Stimulated activated naive B cell treated with anti-CD40 and anti-IgM and Interleukin-4, amounts not matched to agents 10 μg/mL and 1 μg/mL and 100 μg/mL, for 72 hours (primary cell): ENCODE measurements at places on chromosomes 7 and 10.
A peak's percentile ranks its signal among the peaks of the same experiment; 100 is the strongest.

DNA sequence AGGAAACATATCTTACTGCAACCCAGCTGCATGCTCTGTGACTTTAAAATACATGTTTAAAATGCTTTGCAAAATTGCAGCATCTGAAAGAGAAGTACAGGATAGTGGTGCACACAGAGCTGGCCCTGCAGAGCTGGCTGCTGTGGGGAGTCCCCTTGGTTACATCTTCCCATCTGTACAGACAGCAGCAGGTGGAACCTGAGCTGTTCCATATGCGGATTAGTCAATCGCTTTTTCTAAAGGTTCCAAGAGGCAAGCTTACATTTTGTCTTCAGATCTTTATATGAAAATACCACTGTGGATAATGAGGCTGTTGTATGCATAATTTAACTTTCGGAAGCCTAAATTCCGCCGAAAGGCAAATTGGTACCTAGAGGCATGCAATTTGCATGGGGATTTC lies 444.1 kb downstream of the NRG3 start:
- DNase-seq, result no peak

DNA sequence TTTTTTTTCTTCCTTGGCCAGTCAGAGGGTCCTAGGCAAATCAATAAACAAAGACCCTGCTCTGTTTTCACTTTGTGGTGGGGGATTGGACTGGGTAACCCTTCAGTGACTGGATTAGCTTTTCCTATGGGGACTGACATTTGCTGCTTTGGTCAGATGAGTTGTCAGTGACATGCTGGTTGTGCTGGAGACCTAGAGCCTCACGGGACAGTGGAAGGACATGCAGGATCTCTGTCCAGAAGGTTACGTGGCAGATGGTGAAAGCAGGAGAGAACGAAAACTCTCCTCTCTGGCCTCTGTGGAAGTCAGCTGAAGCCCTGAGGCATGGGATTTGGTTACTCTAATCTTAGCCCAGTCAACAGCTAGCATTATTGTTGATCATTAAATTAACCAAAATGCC lies 90.0 kb upstream of the BMPER start:
- DNase-seq, result no peak

GRCh38 chr10:1372212-1372611 lies 316.0 kb downstream of the WDR37 start:
- DNase-seq, result no peak

GRCh38 chr10:77902159-77902558 lies 24.4 kb downstream of the DLG5 start:
- DNase-seq, result no peak

GRCh38 chr7:1497293-1497927 lies 6.8 kb downstream of the INTS1 start:
- no peak for DNase-seq

DNA sequence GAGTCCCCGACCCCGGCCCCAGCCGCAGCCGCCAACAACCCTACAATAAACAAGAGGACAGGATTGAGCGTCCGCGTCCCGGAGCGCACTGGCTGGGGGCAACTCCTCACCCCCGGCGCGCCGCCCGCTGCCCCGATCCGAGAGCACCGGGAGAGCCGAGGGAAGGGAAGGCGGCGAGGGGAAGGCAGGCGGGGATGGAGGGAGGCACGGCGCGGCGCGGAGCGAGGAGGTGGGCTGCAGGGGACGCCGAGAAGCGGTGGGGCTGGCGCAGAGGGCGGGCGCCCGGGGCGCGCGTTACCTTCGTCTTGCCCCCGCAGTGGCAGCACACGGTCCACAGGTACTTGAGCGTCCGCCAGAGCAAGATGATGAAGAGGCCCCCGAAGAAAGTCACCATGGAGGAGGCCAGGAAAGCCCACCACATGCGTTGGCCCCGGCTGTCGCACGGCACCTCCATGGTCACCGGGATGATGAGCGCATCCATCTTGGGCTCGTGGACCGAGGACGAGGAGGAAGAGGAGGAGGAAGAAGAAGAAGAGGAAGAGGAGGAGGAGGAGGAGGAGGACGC lies 559 bp downstream of the KCNMA1 start:
- no peak for DNase-seq

DNA sequence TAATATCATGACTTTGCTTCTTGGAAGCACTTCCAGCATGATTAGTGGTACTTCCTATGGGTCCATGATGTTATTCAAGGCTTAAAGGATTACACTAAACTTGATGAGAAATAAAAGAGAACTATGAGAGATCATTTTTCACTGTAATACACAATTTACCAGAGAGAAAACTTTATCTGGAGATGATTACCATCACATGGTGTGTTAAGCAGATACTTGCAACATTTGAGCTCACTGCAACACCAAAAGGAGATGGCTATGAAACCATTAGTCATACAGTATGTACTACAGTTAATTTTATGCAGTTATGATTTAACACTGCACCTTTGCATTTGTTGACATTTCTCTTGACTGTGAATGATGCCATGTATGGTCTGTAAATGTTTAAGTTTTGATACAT lies 311.3 kb upstream of the AOAH start:
- DNase-seq, result no peak

- DNase-seq, result no peak
These were observed 1.5 kb upstream of the CALHM3 start for GRCh38 chr10:103480521-103480920.

- DNase-seq, result no peak
These were observed 66.0 kb upstream of the SHH start for GRCh38 chr7:155878250-155878649.

- DNase-seq, result peak; percentile 32
These were observed 567 bp downstream of the GTF2IRD1 start for GRCh38 chr7:74454021-74454924.

DNA sequence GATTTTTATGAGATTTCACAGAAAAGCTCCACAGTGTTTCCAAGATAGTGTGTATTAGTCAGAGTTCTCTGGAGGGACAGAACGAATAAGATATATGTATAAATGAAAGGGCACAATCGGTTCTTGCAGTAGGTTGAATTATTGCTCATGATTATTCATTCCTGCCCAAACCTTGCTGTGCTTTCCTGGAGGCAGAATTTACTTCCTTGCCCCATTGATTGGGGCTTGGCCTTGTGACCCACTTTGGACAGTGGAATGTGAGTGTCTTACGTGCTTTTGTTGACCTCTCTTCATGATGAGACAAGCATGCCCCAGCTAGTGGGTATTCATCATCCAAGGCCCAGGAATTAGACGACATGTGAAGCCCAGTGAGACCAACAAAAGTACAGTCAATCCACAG lies 53.0 kb upstream of the ABCB5 start:
- no peak for DNase-seq

- no peak for DNase-seq
These were observed 50.6 kb upstream of the UBE3C start for GRCh38 chr7:157088136-157088535.

GRCh38 chr10:103077020-103077419 lies 116.1 kb downstream of the NT5C2 start:
- DNase-seq, result no peak

GRCh38 chr10:131043039-131043691 lies 268.4 kb downstream of the TCERG1L start:
- no peak for DNase-seq

- no peak for DNase-seq
These were observed 150.1 kb upstream of the BMPER start for GRCh38 chr7:33754933-33755928.

DNA sequence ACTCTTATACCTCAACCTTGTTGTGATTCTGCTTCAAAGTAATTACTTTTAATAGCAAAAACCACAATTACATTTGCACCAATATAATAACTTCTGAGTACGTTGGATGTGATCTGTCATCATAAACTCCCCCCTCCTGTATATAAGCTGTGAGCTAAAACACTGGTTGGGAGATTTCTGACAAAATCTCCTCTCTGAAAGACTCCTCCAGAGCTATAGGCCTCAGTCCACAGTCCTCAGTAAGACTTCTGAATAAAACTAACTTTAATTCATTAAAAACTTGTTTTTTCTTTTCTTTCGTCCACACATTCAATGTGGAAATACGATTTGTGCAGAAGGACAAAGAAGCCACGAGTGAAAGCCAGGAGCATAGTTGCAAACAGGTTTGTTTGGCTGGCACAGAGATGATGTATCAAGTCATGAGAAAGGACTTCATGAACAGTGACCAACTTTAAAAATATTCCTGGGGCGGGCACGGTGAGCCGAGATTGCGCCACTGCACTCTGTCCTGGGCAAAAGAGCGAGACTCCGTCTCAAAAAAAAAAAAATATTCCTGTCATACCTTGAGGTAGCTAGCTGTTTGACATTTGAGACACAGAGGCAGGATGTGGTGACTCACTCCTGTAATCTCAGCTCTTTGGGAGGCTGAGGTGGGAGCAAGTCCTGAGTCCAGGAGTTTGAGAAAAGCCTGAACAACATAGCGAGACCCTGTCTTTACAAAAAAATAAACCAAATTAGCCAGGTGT lies 91.1 kb upstream of the ARHGAP21 start:
- no peak for DNase-seq

GRCh38 chr7:41164440-41164839 lies 538.5 kb downstream of the INHBA start:
- DNase-seq, result no peak

- DNase-seq, result no peak
These were observed 18.7 kb downstream of the KRIT1 start for GRCh38 chr7:92226981-92227380.

GRCh38 chr7:51310131-51310583 lies 6.5 kb downstream of the COBL start:
- no peak for DNase-seq

GRCh38 chr7:103594186-103594585 lies 148.2 kb upstream of the SLC26A5 start:
- no peak for DNase-seq

- DNase-seq, result no peak
These were observed 33.3 kb downstream of the ARHGAP19 start for GRCh38 chr10:97259119-97259518.

DNA sequence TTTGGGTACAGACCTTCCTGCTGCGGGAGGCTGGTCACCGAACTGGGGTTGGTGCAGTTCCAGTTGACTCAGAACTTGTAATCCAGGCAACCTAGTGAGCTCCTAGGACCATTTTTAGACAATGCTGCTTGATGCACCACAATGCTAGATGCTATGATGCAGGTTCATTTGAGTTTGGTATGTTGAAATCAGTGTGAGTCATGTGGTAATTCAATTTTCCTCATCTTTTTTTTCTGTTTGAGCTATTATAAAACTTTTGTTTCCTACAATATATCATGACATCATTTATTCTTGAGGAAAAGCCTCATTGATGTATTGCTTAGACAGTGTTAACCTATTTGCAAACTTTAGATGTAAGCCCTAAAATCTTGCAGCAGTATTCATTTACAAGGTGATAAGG lies 40.9 kb upstream of the MTPN start:
- DNase-seq, result no peak

DNA sequence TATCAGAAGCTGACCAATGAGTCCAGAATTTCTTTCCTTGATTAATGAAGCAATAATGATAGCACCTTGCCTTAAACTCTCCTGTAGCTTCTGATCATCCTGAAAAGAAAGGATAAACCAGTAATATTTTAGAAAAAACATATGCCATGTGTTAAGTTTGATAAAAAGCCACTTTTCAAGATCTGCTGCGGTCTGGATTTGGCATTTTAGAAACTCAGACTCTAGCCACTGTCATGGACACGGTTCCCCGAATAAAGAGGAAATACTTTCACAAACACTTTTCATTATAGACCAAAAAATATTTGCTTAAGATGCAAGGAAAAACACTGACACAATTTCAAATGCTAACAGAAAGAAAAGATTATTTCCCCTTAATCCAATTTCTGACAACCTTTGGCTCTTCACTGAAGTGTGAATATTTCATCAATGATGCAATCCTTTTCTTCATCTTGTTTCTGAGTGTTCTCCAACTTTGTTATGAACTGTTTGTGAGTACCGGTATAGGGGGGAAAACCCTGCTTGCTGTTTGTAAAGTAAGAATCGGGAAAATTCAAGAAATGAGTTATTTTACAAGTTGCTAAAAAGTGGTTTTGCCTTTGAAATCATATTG lies 329.5 kb downstream of the CRPPA start:
- no peak for DNase-seq

- no peak for DNase-seq
These were observed 32.9 kb upstream of the PCBD1 start for GRCh38 chr10:70921285-70921684.

DNA sequence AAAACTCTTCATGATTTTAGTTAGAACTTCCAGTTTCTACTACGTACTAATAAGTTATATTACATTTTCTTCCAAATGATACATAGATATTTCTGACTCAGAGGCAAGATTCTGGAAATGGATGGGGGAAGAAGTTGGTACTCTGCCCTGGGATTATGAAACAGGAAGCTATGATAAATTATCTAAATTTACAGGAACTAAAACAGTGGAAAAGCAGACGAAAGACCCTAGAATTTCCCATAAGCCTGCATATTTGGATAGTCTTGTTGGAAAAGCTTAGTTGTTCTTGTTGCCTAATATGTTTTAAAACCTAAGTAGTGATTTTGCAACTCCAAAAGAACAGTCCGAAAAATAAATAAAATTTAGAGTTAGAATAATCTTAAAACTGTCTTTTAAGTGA lies 21.8 kb downstream of the CFAP69 start:
- no peak for DNase-seq

DNA sequence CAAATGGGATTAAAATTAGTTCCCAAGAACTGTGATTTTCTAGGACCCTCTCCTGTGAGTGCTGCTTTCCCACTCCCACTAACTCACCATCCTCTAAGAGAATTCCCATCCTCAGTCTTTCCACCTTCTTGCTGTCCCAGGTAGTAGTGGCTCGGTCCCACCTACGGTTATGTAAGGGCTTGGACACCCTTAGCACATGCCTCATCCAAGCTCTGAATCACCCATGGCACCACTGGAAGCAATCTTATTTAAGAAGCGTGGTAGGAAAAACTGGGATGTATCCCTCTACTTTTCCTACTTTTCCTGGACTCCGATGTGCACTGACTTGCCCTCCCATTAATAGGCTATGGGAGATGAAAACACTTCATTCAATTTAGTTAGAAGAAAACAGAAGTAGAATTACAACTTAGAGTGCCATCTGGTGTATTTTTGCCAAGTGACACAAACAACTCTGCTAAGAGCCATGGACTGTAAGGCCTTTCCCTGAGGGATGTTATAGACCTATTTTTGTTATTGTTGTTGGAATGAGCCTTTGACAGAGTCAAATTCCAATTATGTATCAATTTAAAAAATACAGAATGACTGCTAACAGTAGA lies 13.7 kb upstream of the ANKRD22 start:
- DNase-seq, result no peak

DNA sequence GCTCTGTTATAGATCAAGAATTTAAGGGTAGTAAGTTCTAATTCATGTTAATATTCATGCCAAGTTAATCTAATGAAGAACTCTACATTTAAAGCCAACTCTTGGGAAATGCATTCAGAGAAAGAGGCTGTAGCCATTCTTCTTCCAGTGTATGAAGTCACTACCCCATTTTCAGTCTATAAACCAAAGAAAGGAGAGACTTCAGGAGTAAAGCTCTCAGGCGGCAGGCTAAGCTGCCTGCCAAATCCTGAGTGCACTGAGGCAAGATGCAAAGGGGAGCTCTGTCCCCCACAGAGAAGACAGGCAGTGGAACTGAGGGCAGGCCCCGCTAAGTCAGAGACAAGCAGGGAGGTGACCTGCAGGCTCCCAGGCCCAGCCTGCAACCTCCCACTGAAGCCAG lies 41.5 kb downstream of the SLIT1 start:
- no peak for DNase-seq

GRCh38 chr10:13310518-13311176 lies 10.8 kb upstream of the PHYH start:
- DNase-seq, result no peak
